ENCODE measurements at places on chromosomes 7 and 10.

- no peak for DNase-seq
These were observed 17.8 kb upstream of the CCNJ start for GRCh38 chr10:96025566-96025965.

GRCh38 chr7:74599244-74599643 is 58.3 kb upstream of the GTF2I start:
- no peak for DNase-seq

GRCh38 chr10:10878963-10879362 is 138.7 kb upstream of the CELF2 start:
- no peak for DNase-seq

- no peak for DNase-seq
These were observed 18.0 kb downstream of the VSTM2A start for GRCh38 chr7:54560198-54560597.

DNA sequence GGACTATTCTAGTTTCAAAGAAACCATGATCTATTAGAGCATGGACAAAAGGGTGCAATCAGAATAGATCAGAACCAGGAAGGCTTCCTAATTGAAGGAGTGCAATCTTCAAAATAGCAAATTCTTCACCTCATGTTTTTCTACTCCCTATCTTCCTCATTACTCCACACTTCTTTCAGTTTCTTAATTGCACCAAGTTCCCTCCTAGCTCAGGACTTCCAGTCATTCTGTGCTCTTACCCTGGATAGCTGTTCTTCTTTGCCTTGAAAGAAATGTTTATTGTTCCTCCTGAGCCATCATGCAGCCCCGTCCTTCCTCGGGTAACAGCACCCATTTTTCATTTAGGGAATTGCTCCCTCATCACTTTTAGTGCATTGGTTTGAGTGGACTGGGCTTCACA is 23.1 kb downstream of the TRPV5 start:
- DNase-seq: no peak

GRCh38 chr10:125399289-125399688 is 238.9 kb upstream of the CTBP2 start:
- DNase-seq: no peak

Measured in T-helper 1 cell (primary cell).